CMK (cell line): ENCODE measurements at places on chromosomes 5 and 9.

GRCh38 chr9:95770653-95771131, 104.8 kb upstream of the ERCC6L2 start:
- no peak for DNase-seq

GRCh38 chr5:23440703-23441102, 66.7 kb upstream of the PRDM9 start:
- no peak for DNase-seq

DNA sequence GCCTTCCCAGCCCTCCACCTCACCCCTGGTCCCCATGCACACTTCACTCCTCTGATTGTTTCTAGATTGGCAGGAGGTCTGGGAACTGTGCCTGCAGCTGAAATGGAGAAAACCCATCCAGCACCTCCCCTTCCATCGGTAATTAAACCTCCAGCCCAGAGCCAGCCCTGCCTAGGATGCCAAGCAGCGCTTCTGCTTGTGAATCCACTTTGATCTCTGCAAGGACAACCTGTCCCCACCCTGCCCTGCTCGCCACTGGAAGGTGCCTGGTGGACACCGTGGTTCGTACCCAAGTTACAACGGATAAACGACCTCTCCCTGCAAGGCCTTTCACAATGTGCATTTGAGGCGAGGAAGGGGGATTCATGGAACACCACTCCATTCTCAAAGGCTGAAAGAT, 50.6 kb downstream of the IRX2 start:
- DNase-seq, result no peak

GRCh38 chr5:16858151-16858550, 77.9 kb downstream of the MYO10 start:
- no peak for DNase-seq

- no peak for DNase-seq
Observed at GRCh38 chr9:37338218-37338617, 84.3 kb upstream of the GRHPR start.

GRCh38 chr5:103800741-103801495, 238.3 kb upstream of the NUDT12 start:
- no peak for DNase-seq

- DNase-seq, result no peak
Observed at GRCh38 chr5:98840946-98841345, 67.5 kb downstream of the RGMB start.

DNA sequence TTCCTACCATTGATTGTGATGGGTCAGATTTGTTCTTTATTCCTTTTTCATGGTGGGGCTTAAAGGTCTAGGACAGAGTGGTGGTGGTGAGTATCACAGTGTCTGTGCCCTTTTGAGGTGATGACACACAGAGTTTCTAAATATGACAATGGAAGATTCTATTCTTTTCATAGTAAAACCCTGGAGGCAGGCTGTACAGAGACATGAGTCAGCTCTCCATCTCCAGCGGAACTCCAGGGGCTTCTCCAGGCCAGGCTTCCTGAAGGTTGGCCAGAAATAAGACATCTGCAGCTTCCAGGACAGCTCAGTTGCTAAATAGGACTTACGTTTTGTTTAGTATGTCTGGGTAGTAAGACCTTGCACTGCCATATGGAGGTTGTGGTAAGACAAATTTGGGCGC, 229.5 kb downstream of the CD180 start:
- no peak for DNase-seq

DNA sequence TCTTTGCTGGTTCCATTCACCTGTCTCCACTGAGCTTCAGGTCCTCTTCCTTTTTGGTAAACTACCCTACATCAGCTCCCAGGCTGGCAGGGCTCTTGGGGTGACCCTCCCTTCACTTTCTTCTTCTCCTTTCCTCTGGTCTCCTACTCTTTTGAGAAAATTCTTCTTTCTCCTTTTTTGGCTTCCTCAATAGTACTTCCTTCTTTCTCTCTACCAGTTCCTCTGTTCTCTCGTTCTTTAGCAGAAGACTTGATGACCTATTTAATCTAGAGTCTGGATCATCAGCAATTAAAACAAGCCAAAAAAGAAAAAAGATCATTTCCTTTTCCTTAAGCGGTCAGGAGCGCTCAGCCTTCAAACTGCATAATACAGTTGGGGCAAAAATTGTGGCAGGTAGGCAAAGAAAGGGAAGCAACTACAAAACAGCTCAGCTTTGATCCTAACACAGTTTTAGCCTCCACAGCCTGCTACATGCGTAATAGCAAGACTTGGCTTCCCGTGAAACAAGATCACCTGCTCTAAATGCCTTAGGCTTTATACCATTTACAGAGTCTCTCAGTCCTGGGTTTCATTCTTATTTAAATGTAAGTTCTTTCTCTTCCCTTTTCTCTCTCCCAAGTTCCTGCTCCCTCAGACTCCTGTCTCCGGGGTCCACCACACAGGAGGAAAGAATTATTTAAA, 14.0 kb upstream of the GSN start:
- no peak for DNase-seq

- DNase-seq, result no peak
Observed at GRCh38 chr5:170269579-170269978, 28.0 kb downstream of the LCP2 start.

DNA sequence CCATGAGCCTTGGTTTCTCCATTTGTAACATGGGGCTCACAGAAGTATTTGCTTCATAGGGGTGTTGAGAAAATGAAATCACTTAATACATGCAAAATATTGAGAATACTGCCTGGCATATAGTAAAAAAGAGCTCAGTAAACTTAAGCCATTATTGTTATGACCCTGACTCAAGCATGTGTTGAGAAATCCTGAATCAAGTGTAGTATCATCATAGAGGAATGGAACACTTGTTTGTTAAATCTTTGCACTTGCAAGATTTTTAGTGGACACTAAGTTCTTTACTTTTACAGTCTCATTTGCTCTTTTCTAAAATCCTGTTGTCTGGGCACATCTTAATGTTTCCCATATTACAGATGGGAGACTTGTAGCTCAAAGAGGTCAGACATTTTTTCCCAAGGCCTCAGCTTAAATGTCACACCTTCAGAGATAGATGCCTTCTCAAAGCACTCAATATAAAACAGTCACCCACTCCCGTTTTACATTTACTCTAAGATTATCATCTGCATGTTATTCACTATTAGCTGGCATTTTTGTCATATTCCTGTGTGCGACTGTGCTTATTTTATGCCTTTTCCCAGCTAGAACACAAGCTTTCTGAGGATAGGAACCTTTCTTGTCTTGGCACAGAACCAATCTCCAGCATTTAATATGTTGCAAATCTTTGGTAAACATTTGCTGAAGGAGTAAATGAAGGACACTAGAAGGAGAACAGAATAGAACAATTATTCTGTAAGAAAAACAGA, 250.0 kb upstream of the TNC start:
- no peak for DNase-seq

- no peak for DNase-seq
Observed at GRCh38 chr9:14262827-14263226, 51.1 kb downstream of the NFIB start.

GRCh38 chr5:56011835-56012234, 17.1 kb upstream of the IL6ST start:
- no peak for DNase-seq

DNA sequence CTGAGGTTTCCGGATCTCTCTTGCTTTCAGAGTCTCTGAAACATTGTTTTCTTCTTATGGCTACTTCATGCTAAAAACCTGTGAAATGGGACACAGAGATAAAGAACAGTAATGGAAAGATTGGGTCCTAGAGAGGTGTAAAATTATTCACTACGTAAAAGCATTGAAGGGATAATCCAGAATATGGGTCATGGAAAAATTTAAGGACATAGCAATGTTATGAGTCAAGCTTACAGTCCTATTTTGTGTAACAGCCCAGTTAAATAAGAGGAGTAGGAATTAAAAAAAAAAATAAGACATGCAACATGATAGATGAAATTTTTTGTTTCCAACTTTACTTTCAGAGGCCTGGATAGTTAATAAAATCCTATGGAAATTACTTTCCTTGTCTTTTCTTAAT, 61.9 kb upstream of the ELL2 start:
- DNase-seq, result no peak

GRCh38 chr5:73654819-73655318, 28.9 kb downstream of the ARHGEF28 start:
- DNase-seq, result no peak

DNA sequence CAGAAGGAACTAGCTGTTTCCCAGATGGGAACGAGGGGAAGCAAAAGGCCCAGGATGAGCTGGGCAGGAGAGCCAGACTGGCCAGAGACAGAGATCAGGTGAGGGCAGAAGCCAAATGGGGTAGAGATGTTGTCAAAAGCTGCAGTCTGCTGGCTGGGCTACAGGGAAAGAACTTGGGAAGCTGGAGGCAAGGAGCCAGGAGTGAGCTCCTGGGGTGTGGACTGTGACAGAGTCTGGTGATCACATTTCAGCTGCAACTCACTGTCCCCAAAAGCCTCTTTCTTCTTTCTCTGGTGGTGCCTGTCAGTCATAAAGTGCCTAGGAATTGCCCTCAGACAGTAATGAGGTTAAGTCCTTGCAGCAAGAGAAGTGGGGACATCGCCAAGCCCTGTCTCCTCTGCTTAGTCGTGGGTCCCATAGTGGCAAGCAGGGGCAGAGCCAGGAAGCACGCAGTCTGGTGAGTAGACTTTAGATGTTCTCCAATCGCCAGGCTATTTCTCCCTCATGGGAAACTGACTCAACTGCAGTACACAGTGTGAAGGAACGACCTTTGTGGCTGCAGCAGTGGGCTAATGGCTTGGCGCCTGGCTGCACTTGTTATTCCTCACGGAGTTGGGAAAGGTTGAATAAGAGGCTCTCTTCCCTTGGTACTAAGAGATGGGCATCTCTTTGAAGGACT, 2.5 kb upstream of the FSD1L start:
- DNase-seq, result no peak

GRCh38 chr5:124745928-124746915, at the start of gene ZNF608:
TSS of gene ZNF608 (minus strand) at chr5:124746639. CDS start at chr5:124744989, 1,650 bp downstream.
- DNase-seq, result no peak

DNA sequence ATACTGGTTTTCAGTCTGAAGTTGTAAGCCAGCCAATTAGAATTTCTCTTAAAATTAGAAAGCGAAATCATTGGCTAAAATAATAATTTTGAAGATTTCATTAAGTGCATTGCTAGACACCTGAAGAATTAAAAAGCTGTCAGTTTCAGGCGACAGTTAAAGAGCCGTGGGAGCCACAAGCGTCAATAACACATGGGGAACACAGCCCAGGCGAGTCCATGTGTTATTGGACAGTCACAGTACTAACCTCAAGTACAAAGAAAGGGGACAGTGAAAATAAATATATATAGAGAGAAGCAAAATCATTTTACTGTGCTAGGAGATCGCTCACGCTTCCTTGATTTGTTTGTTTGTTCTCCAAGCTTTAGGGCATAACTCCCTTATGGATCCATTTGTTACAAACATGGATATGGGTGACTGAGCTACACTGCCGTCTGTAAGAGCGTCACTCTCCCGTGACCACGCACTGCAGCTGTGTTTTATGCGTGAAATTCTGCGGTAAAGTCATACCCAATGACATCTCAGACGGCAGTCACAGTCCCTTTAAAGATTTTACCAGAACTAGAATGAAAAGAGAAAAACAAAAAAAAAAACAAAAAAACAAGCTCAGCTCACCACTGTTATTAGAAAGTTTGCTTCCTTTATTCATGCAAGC, 83.2 kb downstream of the USP20 start:
- DNase-seq, result no peak

GRCh38 chr9:133168432-133168831, 4.7 kb upstream of the GBGT1 start:
- DNase-seq, result no peak

GRCh38 chr5:77637998-77638762, at the start of gene OTP:
TSS of gene OTP (minus strand) at chr5:77638713. CDS start at chr5:77638549, 164 bp downstream.
- no peak for DNase-seq

DNA sequence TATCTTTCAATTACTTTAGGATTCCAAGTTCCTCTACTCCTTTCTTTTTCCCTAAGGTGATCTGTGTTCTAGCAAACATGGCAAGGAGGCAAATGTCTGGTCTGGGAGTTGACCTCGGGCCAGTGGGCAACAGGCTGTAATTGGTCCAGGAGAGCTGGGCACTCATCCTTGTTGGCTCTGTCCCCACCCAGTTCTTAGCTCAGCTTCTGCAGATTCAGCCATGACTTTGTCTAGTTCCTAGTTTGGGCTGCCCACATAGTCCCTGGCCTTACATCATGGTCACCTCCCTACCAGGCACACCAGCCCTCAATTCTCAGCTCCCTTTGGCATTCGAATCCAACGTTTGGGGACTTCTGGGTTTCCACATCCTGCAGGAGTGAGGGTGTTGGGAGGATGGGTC, 92.1 kb upstream of the DAP start:
- DNase-seq, result no peak

DNA sequence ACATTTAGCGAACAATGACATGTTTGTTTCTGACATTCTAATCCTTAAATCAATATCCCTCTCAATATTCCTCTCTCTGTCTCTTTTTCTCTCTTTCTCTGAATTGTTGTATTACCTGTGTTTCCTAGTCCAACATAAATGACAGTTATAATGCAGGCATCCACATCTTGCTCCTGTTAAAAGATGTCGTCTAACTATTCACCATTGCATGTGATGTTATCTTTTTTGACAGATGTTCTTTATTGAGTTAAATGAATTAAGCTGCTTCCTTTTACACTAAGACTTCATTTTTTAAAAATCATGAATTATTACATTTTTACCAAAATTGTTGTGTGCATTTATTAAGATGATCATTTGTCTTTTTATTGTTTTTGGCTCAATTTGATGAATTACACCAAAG, 527.5 kb downstream of the PRR16 start:
- DNase-seq, result no peak

DNA sequence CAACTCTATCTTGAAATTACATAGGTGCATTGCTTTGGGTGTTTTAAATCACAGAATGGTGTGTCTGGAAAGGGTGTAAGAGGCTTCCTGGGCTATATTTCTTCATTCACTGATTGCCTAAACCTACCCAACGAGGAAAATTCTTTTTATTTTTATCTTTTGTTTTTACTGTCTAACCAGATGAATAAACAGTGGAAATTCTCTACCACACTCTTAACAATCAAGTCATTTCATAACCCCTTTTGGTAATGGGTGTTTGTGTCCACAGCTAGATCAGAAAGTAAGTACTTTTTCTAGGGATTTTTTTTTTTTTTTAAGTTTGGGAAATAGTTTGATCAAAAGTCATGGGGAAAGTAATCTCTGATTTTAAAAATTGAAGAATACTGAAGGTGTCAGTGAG, 27.6 kb upstream of the C5orf47 start:
- no peak for DNase-seq

GRCh38 chr9:109117856-109118807, 1.6 kb downstream of the TMEM245 start:
- no peak for DNase-seq

GRCh38 chr5:83551821-83552220, 80.3 kb downstream of the VCAN start:
- DNase-seq, result no peak
